ENCODE measurements at places on chromosomes 4 and X.

GRCh38 chr4:165826166-165826565 lies 46.9 kb upstream of the TLL1 start:
- DNase-seq: peak; percentile 6

DNA sequence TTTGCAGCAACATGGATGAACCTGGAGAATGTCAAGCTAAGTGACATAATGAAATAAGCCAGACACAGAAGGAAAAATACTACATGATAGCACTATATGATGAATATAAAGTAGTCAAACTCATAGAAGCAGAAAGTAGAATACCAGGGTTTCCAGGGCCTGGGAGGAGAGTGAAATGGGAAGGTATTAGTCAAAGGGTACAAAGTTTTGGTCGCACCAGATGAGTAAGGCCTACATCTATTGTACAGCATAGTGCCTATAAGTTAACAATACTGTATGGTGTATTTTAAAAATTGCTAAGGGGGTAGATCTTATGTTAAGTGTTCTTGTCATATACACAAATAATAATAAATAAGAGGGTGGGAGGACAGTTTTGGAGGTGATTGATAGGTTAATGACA lies 41.5 kb downstream of the ENOX2 start:
- DNase-seq: no peak

DNA sequence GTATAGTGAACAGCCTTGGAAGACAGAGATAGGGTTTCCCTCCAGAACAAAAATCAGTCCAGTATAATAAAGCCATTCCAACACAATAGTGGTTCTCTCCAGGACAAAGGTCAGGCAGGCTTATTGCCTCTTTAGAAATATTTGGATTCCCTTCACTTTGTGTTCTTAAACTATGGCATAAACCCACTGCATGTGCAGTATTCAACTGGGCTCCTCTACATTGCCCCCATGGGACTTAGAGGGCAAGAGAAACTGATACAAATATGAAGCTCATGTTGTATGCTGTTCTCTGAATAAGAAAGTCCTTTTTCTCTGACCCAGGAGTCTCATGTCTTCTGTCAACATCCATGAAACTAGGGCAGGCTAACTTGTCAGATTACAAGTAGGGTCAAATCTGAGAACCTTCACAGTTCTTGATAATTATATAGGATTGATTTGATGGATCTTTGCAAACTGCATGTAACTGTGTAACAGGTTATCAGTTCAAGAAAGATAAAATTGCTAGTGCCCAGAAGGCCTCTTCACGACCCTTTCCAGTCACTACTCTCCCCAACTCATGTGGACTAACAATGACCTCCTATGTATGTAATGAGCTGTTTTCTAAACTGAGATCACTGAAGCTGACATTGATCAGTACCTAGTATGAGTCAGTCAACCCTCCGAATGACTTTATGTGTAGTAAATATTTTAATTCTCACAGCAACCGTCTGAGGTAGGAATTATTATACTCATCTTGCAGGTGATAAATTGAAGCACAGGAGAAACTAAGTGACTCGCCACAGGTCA lies 31.9 kb upstream of the FAM9C start:
- no peak for DNase-seq

DNA sequence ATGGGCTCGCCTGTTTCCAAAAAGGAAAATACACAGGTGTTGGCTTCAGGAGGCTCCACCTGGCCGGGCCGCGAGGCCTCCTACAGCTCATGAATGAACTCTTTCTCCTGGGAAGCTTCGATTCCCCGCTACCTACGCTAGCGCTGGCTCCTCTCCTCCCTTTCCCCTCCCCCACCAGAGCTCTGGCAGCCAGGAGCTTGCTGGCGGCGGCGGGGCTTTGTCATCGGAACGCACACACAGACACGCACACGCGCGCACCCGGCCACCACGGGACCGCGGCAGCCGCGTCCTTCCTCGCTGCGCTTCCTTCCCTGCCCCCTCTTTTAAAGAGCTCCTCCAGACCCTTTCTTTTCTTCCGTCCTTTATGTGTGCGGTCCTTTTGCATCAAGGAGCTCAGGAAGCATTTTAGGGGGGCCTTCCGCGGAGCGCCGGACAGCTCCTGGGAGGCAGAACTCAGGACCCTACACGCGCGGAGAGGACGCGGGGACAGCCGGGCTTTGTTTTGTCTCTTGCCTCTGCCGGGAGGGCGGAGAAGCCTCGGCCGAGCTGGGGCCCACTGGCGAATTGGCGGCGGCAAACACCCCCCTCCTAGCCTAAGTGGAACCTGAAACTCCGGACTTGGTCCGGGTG lies 70.2 kb upstream of the BCOR start:
- DNase-seq: peak; percentile 84

- DNase-seq: no peak
Observed at GRCh38 chr4:167232805-167233684, 1.2 kb downstream of the SPOCK3 start.

DNA sequence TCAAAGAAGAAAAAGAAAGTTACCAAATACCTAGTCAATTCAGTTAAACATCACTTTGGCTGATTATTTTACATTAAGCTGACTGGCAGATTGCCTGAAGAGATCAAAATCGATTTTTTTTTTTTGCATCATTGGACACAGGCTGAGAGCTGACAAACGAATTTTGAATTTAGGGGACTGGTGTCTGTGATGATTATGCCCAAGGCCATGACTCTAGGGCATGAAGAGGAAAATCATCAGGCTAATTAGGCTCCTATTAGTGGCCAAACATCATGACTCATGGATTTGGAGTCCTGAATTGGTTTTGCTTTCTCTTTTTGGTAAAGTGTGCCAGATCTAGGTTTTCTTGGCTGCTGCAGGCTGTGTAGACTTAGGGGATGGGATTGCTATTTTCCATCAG lies 829.3 kb upstream of the LCORL start:
- DNase-seq: no peak

DNA sequence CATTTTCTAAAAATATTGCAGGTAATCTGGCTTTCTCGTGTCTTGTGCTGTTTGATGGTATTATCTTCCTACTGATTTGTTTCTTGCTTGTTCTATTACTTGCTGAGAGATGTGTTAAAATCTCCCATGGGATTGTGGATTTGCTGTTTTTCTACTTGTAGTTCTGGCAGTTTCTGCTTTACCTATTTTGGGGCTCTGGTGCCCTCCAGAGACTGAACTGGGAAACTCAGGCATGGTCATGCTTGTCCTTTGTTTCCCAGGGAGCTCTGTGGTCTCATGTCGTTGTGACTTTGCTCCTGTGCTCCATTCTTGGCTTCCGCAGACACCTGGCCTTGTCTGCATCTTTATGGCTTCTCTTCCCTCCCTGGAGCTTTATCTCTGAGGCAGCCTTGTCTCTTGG lies 39.5 kb downstream of the NSD2 start:
- peak; percentile 72 for DNase-seq

- DNase-seq: no peak
Observed at GRCh38 chr4:118716304-118716703, 31.1 kb downstream of the METTL14 start.

DNA sequence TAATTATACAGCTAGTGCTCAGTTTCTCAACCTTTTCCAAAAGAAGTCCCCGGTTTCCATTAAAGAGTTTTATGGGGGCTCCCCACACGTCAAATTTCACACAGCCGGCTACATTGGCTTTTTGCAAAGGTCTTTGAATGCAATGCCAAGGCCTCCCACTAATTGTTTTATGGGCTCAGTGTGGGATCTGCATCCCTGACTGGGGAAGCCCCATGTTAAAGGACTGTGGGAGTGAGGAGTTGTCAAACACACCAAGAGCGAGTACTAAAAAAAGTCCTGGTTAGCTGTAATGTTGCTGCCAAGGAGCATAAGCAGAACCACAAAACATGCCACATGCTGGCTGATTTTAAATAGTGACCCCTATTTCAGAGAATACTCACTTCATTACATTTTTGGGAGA lies 162.6 kb downstream of the BMPR1B start:
- no peak for DNase-seq

DNA sequence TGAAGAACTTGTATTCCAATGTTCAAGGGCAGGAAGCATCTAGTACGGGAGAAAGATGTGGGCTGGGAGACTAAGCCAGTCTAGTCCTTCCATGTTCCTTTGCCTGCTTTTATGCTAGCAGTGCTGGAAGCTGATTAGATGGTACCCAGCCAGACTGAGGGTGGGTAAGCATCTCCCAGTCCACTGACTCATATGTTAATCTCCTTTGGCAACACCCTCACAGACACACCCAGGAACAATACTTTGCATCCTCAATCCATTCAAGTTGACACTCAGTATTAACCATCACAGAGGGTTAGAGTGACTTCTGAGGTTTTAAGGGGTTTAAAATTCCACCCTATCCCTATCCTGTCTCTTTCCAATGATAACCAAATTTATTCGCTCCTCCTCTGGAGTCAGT lies 6.5 kb downstream of the HMGN5 start:
- DNase-seq: no peak

- no peak for DNase-seq
Observed at GRCh38 chrX:25009407-25009806, 6.4 kb downstream of the ARX start.

- peak; percentile 38 for DNase-seq
Observed at GRCh38 chrX:920234-920799, 289.7 kb downstream of the SHOX start.

- no peak for DNase-seq
Observed at GRCh38 chrX:24168807-24169206, 19.3 kb downstream of the ZFX start.

DNA sequence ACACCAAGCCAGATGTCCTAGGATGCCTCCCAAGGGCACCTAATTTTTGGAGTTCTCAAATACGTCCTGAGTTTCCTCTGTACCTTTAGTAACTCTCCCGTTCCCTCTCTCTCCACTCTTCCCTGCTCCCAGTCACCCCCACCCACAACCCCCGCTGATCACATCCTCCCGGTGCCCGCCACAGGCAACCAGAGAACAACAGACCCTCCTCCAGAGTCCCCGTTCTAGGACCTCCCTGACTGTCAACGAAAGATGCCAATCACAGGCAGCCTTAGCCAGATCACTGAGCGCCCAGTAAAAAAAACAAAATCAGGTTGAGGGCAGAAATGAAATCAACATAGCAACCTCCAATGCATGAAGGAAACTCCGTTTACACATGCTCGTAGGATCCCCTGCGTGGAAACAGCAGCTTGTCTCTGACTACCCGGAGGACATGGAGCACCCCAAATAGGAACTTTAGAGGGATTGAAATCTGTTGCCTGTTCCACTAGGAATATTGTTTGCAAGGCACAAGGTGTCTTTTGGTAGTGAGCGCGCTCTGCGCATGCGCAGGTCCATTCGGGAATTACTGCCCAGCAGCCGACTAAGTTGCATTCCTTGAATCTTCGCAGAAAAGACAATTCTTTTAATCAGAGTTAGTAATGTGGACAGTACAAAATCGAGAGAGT lies at the start of gene GABRB1:
TSS of gene GABRB1 (plus strand) at position 557 of the 668 bp plus-strand sequence.
- DNase-seq: peak; percentile 78

DNA sequence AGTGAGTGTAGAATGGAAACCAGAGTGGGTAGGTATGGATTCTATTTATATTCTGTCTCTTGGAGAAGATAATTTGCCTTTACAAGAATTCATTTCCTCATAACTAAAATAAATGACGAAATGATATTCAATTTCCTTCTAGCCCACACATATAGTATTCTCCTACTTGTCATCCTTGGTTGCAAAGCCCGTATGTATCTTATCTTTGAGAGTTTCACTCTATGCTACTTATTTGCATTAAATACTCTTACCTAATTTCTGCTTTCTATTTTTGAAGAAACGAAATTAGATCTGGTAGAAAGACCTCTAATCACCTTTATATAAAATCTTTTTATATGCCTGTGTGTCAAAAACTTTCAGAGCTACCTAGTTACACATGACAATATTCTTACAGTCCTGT lies 457.7 kb downstream of the NKX6-1 start:
- no peak for DNase-seq

DNA sequence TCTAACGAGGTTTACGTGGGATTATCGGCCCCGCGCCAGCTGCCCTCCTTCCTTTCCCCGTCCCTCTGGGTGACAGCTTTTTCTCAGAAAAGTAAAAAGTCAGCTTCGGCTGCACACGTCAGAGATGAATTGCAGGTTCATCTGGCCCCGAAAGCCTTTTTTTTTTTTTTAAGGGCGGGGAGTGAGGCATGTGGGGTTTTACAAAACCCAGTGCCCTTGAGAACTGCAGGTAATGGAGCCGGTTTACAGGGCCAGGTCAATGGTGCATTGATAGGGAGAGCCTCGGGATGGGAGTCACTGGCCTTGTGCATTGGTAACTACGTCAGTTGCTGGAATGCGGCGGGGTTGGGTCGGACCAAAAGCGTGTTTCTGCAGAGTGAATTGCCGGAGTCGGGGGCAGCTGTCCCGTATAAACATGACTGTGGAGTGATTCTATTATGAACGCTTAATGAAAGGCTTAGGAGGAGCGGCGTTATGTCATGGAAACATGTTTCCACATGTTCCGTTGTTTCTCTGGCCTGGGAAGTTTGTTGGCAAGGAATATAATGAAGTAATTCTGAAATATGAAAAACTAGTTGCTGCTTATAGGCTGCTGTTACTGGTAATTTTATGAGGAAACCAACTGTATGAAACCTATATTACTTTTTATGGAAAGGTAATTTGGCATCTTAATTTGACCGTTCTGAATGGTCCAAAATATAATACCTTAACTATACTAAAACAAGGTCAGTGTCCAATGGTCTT lies 1.1 kb downstream of the HSPA4L start:
- peak; percentile 64 for DNase-seq

DNA sequence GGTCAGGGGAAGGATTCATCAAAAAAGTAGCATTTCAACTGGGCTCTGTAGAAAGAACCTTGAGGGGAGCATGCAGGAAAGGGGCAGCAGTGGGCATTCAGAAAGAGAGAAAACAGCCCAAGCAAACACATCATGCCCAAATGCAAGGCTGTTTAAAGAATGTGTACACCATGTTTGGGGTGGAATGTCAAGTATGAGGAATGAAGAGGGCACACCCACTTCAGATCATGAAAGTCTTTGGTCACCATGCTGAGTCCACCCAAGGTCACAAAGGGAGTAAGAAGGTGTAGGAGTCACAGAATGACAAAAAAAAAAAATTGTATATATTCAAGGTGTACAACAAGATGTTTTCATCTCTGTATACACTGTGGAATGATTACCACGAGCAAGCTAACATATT lies 9.4 kb downstream of the S100G start:
- DNase-seq: no peak

DNA sequence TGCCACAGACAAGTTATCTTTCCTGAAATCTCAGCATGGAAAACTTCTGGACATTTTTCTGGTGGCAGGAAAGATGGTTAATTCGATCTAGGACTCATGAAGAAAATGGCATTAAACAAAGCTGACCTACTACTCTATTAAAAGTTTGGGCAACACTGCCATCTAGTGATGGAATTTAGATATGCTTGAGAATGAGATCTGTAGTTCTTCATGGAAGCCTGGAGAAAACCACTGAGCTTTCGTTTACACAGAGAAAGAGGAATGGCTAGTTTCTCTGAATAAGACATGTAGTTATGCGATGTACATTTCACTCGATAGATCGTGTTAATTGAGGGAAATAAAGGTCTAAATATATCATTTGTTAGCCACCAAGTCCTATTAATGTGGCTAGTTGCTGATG lies 51.7 kb upstream of the CHRDL1 start:
- DNase-seq: peak; percentile 75

- no peak for DNase-seq
Observed at GRCh38 chr4:19429684-19430083, 822.0 kb upstream of the SLIT2 start.

Data from hepatocyte (in vitro differentiated cells).